Activated CD4-positive, alpha-beta T cell treated with anti-CD3 and anti-CD28 coated beads for 36 hours (primary cell): ENCODE measurements at places on chromosomes 7 and 10. TPM values are rescaled to one million over a fixed set of nuclear protein-coding genes. Genes with fewer than 3 reads are reported as not detected.
A peak's percentile ranks its signal among the peaks of the same experiment; 100 is the strongest.

DNA sequence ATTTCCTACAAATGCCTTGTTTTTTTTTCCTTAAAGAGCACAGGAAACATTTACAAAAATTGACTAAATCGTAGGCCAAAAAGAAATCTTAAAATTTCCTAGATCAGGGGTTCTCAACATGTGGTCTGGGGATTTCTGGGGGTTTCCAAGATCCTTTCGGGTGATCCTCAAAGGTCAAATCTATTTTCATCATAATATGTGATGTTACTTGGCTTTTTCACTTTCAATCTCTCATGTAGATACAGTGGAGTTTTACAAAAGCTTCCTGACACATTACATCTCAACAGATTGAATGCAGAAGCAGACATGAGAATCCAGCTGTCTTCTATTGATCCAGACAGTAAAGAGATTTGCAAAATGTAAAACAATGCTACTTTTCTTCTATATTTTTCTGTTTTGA lies 497.3 kb downstream of the INHBA start:
- no peak for DNase-seq

DNA sequence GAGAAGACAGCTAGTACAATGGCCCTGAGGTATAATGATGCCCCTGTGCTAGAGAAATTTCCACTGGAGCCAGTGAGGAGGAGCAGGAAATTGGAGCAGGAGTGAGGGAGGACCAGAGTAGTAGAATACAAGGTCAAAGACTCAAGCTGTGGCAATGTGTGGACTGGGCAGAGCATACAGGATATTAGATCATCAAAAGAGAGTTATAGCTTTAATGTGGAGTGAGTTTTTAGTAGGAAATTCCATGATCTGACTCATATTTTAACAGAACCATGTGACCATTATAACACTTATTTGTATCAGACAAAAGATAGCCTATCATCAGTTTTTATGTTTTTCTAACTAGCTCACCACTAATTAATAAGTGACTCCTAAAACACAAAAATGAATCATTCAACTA lies 154.1 kb downstream of the DGKB start:
- no peak for DNase-seq

GRCh38 chr10:8100366-8100765 lies 45.9 kb downstream of the GATA3 start:
- DNase-seq = no peak

Gene CAMK2B
- 1.8 TPM for total RNA-seq

- DNase-seq = no peak
Measured at GRCh38 chr7:74993121-74993520, 28.6 kb downstream of the CASTOR2 start.

DNA sequence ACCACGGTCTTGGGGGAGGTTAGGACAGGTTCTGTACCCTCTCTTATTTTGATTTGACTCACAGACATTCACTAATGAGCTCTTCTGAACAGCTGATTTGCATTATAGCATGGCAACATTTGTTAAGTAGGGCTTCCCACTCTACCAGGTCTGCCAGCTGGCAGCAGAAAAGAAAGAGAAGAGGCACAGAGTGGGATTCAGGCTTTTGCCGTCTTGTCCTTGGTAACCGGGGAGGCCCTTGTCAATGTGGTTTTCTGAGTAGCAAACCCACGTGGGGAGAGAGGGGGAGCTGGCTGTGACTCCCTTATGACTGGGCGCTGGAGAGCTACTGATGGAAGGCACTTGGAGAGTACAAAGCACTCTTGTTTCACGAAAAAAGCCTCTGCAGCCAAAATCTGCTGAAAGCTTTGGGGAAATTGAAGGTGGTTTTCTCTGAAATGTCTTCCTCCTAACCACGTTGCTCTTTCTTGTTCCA lies 355.3 kb upstream of the GALNT17 start:
- peak; percentile 58 for DNase-seq

Gene UBE3C
- 53.9 TPM for total RNA-seq

DNA sequence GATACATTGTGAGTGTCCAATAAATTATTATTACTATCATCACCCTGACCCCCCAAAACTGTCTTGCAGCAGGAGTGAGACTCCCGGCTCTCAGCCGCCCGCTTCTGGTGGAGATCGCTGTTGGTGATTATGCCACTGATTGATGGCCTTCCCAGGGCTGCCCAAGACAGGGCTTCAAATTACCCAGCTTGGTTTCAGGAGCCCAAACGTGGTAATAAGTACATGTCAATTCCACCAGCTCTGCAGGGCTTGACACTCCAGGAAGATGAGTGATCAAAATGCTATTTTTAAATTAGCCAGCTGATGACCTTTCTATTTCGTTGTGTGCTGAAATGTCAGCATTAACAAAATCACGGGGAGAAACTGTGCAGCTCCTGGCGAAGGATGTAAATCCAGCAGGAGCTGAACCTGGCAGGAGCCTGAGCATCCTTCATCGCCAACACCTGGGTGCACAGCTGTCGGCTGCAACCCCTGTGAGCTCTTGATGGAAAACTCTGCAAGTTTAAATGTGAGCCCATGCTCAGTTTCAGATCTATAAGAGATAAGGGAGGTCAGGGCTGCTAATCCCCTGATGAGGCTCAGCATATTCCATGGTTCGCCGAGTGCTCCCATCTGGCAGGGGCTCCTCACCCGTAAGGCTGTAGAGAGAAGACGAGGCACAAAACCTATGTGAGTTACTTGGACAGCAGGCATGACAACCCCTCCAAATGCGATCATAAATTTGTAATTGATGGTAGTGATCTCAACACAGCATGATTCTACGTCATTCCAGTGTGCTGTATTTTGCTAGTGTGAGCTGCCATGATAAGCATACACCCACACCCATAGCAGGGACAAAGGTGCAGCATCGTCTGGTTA lies 446.3 kb downstream of the TCERG1L start:
- no peak for DNase-seq

GRCh38 chr10:125379592-125379991 lies 219.2 kb upstream of the CTBP2 start:
- no peak for DNase-seq

GRCh38 chr10:68813559-68813958 lies 13.8 kb upstream of the STOX1 start:
- DNase-seq = no peak

Gene SPDYE2
- total RNA-seq = not detected

DNA sequence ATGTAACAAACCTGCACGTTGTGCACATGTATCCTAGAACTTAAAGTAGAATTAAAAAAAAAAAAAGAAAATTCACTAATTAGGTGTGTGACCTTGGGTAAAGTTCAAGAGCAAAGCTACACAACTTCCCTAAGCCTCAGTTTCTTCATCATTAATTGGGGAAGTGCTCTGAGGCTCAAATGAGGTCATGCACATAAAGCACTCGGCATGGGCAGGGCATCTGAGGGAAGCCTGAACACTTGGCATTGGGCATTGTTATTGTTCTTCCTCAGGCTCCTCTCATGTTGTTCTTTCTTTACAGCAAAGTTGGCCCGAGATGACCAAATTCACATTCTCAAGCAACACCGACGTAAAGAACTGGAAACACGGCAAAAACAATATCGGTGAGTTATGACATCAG lies 21.5 kb downstream of the ALOX5 start:
- no peak for DNase-seq

- no peak for DNase-seq
Measured at GRCh38 chr7:81659697-81660395, 110.0 kb downstream of the HGF start.

Gene PAX4
- total RNA-seq = not detected

GRCh38 chr7:109235316-109235715 lies 665.6 kb downstream of the DNAJB9 start:
- no peak for DNase-seq

Gene TEX47
- not detected for total RNA-seq

GRCh38 chr7:132697003-132697402 lies 120.7 kb upstream of the PLXNA4 start:
- no peak for DNase-seq

Gene SAMD9
- total RNA-seq = 10.2 TPM

Gene PRLHR
- not detected for total RNA-seq

DNA sequence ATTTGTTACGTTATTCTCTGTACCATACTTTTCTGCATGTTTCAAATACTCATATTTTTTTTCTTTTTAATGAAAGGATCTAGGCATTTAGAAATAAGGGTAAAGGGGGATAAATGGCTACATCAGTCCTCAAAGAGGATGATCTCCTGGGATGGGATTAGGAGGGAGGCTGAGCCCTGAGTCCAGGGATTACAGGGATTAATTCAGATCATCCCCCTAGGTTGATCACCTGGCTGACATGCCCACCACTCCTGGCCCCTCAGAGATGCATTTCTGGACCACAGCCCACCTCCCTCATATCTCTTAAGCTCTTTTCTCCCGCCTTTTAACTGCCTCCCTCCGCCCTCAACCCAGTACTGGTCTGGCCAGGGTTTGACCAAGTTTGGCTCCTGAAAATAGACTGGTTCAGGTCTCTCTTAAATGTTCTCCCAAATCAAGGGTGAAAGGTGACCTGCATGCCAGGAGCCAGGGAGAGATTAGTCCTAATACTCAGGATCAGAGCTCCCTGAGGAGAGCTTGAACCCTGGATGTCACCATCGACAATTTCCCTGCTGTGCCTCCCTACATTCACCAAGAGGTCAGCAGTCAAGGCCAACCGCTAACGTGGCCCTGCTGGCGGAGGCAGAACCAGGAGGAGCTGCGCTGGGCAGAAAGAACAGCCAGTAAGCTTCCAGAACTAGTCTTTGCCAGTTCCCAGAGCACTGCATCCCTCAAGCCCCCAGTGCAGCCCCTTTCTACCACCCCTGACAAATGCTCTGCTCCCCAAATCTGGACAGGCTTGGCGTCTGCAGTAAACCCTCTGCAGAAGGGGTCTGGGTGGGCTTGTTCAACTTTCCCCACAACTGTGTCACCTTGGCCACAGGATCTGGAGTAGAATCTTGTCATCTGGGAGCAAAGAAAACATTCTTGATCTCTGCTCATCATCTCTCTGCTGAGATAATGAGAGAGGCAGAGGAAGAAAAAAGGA lies 3.0 kb upstream of the CCDC136 start:
- DNase-seq = no peak

DNA sequence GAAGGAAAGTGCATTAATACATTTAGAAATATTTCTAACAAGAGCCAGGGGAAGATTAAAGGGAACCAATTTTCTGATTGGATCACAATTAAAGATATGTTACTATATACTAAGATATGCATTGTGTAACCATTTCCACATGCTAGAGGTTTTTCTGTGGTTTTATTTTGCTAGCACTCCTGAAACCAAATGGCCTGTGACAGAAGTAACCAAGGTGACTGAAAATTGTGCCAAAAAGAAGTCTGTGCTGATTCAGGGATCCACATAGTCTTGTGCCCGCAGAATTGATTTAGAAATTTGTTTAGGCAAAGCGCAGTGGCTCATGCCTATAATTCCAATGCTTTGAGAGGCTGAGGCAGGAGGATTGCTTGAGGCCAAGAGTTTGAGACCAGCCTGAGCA lies 1.8 kb downstream of the CC2D2B start:
- no peak for DNase-seq

Gene OR2A5
- not detected for total RNA-seq

DNA sequence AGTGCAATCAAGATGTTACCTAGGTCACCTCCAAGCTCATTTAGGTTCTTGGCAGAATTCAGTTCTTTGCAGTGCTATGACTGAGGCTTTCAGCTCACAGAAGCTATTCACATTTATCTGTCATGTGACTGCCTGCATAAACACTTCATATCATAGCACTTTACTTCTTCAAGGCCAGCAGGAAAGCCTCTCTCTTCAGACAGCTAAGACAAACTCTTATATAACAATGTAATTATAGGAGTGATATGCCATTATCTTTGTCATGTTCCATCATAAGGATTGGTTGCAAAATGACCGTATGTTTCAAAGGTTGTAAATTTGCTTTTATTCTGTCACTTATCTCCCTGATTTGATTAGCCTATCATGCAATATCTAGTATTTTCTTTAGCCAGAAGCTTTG lies 78.8 kb upstream of the TMEM196 start:
- no peak for DNase-seq

GRCh38 chr10:48913674-48914073 lies 26.0 kb downstream of the LRRC18 start:
- DNase-seq = no peak

DNA sequence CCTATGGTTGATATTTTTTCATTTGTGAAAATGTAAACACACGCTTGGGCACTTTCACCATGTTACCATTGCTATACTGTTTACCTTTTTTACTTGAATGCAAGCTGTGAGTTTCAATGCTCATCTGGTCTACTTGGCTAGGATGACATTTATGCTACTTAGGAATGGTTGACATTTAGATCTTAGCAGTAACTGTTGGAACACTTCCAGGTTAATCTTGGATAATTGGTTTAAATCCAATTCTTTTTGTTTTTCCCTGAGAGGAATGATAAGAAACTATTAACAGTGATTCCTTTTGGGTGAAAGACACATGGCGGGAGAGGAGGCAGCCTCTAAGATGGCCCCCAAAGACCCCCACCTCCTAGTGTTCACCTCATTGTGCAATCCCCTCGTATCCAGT lies 51.4 kb upstream of the AMPH start:
- no peak for DNase-seq

Gene SLC18A2
- total RNA-seq = 0.14 TPM

GRCh38 chr7:74526780-74527179 lies 73.1 kb downstream of the GTF2IRD1 start:
- no peak for DNase-seq

DNA sequence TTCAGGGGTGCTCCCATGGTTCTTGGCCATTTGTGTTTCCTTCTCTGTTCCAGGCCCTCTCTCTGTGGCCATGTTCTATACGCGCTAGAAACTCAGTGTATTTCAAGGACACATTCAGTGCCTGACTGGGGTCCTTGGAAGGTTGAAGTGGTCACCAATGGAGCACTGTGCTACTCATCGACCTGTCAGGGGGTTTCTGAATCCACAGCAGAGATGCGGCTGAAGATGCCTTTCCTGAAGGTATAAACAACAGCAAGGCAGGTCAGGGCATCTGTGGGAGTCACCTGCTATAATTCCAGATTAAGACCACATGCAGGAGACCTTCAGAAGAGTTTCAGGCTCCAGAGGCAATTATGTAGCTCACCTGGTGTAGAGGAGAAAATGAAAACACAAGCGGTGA lies 86.8 kb upstream of the MGMT start:
- DNase-seq = no peak

Gene POU6F2
- total RNA-seq = not detected
